Right ventricle myocardium inferior (tissue), 1 donor: ENCODE measurements at places on chromosomes 1 and 21.

DNA sequence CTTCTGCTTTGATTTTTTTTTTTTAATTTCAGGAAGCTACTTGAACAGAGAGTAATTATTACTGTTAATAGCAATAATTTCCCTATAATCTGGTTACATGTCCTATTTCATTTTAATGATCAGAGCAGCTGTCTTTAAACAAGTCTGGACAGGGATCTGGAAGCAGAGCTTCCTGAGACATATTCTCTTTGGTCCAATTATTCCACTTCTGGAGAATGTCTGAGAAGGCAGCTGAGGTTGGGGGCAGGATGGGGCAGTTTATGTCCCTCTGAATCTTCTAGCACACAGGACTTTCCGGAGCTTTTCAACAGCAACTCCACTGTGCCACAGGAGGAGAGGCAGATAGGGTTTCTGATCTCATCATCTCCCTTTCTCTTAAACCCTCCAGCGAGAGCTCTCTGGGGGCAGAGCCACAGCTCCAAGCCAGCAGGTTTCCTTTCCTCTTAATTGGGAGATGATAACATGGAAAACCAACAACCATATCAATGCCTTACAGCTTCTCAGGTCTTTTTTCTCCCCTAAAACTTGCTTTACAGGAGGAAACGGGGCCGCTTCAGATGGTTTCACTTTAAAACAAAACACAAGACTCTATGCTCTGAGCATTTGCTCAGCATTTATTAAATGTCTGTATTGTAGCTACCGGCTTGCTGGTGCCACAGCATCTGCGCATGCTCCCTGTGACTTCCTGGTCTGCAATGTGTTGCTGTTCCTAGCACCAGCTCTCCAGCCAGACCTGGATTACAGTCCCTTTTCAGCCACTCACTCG lies 425.7 kb upstream of the USP24 start:
- DNase-seq = peak; percentile 85

GRCh38 chr1:176056312-176056711 lies 150.8 kb downstream of the COP1 start:
- DNase-seq = no peak

- peak; percentile 80 for DNase-seq
Measured at GRCh38 chr1:19240673-19241538, 10.4 kb downstream of the EMC1 start.

GRCh38 chr1:226730071-226730470 lies 9.0 kb downstream of the ITPKB start:
- DNase-seq = no peak

DNA sequence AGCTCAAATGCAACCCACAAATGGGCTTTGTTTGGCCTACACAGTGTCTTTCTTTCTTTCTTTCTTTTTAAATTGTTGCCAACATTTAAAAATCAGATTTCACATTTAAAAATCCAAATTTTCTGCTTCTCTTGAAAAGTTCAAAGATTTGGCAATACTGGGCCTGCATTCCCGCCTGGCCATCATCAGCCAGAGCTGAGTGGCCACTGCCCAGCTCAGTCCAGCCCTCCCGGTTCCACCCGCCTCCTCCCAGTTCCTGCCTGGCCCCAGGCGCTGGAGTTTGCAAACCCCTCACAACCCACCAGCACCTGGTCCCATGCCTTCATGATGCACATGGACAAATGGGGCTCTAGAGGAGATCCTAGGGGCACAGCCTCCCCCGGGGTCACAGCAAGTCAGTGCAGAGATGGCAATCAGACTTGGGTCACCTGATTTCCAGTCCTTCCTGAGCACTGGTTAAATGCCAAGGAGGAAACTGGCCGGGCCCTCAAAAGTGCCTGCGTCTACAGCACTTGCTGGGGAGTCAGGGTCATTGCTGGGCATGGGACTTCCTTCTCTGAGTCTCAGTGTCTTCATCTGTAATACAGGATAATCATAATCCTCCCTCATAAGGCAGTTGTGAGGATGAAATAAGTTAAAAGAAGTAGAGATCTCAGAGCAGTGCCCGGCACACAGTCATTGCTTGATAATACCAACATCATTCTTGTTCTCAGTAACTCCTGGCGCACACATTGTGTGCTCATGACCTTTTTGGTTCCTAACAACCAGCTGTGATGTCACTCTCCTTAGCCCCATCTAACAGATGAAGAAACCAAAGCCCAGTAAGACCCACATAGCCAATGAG lies 41.0 kb upstream of the LAPTM5 start:
- peak; percentile 78 for DNase-seq
